Putamen (tissue), 1 donor: ENCODE measurements at places on chromosomes 1 and 21.

GRCh38 chr1:52098139-52098871 lies 42.2 kb downstream of the BTF3L4 start:
- DNase-seq: no peak

DNA sequence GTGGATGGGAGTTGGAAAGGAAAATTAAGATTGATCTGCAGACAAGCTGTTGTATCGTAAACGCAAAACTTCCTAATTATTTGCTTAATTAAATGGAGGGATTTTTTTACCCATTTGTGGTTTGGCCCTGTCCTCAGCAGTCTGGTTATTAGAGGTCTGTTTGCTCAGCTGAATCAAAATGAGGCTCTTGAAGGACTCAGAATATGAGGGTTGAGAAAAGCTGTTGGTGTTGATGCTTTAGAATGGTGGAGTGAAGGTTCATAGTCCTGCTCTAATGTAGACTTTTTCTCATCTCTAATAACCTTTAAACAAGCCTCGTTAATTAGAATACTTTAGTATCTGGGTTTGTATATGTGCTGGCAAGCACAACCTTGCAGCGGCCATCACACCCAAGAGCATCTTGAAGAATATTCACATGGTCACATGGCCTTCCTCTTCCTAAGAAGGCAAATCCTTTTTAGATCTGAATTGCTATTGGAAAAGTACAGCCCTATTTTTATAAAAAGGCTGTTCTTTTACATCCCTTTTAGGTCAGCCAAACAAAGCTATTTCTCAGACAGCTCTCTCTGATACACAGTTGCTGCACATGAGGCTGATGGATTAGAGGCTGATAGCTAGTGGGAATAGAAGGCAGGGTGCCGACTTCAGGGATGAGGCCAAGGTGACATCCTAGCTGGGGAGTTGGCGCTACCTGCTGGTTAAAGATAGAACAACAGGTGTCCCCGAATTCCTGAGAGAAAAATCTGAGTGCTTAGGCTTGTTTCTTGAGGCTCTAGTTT lies 53.8 kb downstream of the MACF1 start:
- DNase-seq: peak; percentile 78

DNA sequence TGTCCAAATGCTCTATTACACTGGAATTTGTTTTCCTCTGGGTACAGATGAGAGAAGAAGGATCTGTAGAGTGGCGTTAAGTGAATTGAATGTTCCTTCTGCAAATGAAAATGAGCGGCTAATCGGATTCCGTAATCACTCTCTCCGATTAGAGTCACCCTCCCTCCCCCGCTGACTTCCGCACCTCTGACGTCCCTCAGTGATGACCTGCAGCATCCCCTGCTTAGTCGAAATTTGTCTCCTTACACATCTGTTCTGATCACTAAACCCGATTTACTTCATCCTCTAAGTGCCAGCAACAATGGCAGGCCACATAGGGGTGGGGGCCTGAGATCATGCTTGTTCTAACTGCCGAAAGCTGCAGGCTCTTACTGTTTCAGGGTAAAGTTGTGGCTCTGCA lies 378.7 kb downstream of the SEC16B start:
- DNase-seq: no peak

- no peak for DNase-seq
These were observed 448 bp downstream of the AURKAIP1 start for GRCh38 chr1:1374589-1374928.

DNA sequence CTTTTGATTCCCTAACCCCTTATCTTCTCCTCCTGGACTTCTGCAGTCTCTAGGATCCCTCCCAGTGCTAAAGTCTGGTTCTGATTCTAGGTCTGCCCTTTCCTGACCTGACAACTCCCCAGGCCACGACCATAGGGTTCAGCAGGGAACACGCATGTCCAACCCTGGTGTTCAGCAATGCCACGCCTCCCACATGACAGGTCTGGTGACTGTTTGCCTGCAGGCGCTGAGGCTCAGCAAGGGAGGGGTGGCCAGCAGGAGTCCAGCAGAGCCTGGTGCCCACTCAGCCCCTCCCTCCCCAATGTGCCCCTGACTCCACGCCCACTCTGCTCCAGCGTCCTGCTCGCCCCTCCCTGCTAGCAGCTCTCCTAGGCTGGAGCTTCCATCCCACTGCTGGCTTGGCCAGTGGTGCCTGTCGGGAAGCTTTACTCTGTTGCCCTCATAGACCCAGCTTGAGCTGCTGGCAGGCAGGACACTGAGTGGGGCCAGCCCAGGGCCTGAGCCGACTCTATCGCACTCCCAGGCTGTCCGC lies 17.3 kb downstream of the SLC9A1 start:
- no peak for DNase-seq

DNA sequence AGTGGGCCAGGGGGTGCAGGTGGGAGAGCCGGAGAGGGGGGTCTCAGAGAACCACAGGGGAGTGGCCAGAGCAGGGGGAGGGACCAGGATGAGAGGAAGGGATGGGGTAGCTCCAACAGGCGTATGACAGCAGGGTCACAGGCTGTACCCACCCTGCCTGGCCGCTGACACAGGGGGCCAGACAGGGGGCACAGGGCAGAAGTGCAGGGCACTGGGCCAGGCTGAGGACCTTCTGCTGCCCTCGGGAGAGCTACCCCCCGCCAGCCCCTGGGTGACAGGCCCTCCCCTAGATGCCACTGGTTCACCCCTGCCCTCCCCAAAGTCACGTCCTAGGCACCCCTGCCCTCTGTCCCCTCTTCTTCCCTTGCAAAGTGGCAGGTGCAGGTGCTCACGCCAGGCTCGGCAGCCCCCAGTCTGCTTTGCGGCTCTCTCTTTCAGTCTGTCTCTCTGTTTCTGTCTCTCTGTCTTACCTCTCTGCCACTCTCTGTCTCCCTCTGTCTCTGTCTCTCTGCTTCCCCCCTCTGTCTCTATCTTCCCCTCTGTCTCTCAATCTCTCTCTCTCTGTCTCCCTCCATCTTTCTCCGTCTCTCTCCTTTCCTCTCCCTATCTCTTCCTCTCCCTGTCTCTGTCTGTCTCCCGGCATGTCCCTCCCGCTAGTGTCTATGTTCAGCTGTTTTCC lies 48.5 kb downstream of the WNT9A start:
- DNase-seq: no peak

- DNase-seq: peak; percentile 61
These were observed 66.3 kb downstream of the CD58 start for GRCh38 chr1:116504308-116505156.

- DNase-seq: no peak
These were observed 37.3 kb downstream of the HUNK start for GRCh38 chr21:31910074-31910470.

DNA sequence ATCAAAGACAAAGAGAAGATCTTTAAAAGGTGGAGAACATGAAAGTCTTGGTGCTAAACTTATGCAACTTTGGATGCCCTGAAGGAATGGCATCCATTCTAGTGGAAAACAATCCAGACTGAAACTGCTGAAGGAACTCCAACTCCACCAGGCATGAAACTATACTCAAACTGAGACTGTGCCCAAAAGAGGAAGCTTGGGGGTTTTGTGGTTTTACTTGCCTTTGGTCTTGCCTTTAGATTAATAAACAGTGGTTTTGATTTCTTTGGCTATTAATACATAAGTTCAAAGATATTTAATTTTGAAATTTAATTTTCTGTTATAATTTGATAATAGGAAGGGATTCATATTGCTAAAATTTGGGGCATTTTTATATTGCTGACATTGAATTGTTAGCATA lies 17.4 kb upstream of the SLC30A10 start:
- DNase-seq: no peak

- DNase-seq: no peak
These were observed 217.4 kb upstream of the RUNX1 start for GRCh38 chr21:35266546-35266945.

GRCh38 chr1:165492845-165493373 lies 48.0 kb upstream of the RXRG start:
- DNase-seq: no peak

GRCh38 chr1:8017495-8018197 lies 8.5 kb downstream of the ERRFI1 start:
- DNase-seq: peak; percentile 81

DNA sequence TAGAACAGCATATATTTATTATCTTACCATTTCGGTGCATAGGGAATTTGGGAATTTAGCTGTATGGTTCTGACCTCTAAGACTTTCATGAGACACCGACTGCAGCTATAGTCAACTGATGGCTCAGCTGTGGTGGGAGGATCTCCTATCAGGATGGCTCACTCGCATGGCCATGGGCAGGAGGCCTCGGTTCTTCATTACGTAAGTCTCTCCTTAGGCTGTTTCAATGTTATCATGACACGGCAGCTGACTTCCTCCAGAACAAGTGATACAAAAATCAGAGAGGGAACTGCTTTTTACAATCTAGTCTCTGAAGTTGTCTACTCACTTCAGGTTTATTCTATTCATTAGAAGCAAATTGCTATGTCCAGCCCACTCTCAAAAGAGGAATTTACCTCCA lies 13.3 kb upstream of the CAPN8 start:
- no peak for DNase-seq

DNA sequence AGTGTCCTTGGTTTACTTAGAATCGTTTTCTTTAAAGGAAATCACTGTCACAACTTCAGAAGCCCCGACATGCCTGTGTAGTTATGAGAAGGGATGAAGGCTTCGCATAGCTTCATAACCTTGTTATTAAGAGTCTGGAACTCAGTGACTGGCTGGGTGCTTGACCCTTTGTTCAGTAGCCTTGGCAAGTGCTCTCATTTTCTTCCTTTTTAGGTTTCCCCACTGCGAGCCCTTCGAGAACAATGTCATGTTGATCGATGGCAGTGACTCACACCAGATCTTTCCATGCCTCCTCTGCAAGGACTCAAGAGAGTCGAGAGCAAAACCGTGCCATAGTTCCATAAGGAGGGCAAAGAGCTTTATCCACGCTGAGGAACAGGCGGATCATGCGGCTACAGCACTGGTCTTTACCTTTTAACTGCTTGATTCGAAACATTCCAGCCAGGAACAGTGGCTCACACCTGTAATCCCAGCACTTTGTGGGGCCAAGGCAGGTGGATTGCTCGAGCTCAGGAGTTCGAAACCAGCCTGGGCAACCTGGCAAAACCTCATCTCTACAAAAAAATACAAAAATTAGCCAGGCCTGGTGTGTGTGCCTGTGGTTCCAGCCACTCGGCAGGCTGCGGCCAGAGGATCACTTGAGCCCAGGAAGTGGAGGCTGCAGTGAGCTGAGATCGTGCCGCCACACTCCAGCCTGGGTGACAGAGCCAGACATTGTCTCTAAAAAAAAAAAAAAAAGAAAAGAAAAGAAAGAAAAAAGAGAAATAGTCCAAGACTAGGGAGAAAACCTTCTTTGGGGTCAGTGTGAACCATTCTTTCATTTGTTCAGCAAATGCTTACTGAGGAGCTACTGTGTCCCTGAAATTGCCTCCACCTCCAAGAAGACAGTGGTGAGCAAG lies 95.4 kb upstream of the ERRFI1 start:
- DNase-seq: no peak

GRCh38 chr1:203325418-203326091 lies 20.2 kb downstream of the BTG2 start:
- DNase-seq: no peak

- DNase-seq: no peak
These were observed 27.5 kb downstream of the EDN2 start for GRCh38 chr1:41456847-41457540.

DNA sequence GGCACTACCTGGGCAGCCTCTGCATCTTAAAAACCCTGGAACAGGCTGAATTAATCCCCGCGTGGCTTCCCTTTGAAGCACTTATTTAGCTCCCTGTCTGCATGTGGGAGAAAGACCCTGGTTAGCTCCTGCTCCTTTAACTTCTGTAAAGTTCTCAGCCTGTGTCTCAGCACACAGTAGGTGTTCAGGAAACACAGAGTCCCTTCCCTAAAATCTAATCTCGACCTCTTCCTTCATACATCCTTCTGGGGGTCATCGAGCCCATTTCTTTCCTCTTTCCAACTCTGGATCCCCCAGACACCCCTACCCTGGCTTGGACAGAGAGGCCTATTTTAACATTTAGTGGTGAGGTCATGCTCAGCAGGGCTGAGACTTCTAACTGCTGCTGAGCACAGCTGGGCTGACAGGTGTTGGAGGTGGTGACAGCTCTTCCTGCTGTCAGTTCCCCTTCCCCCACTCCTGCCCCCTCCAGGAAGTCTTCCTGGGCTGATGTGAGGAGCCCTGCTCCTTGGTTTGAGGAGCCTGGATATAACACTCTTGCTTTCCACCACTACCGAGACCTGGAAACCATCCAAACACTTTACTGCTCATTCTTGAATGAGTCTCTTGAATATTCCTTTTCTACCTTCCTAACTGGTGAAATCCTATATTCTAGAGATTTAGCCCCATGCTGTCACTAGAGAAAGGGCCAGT lies 5.3 kb downstream of the E2F2 start:
- DNase-seq: no peak

- no peak for DNase-seq
These were observed 199.5 kb downstream of the AJAP1 start for GRCh38 chr1:4853904-4854303.

- no peak for DNase-seq
These were observed 9.3 kb downstream of the AHCYL1 start for GRCh38 chr1:109993885-109994284.

GRCh38 chr1:151849126-151849525 lies 4.4 kb downstream of the THEM5 start:
- DNase-seq: no peak

DNA sequence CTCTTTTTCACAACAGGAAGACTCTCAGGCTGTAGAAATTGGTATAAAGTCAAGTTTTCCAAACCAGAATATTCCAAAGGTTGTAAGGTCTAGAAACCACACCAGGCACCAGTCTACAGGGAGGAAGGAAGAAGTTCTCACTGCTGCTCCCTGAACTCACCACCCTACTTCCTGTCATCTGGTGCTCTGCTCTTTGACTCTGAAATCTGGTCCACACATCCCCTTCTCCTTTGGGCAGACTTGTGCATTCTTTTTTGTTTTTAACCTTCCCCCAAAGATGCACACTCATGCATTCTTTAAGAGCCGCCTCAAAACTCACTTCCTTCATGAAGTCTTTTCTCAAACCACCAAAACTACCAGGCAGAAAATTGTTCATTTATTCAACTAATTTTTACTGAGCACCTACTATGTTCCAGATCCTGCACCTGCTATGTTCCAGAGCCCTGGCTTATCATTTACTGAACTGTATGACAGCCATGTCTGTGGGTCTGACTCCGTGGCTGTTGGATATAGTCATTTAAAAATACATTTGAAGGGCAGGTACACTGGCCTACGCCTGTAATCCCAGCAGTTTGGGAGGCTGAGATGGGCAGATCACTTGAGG lies 30.1 kb upstream of the EPS15 start:
- no peak for DNase-seq

- DNase-seq: no peak
These were observed 47.5 kb downstream of the CBS start for GRCh38 chr21:43027846-43028731.

- DNase-seq: no peak
These were observed 274.8 kb upstream of the KAZN start for GRCh38 chr1:14323568-14324247.

GRCh38 chr1:28668956-28669723 lies 556 bp downstream of the GMEB1 start:
- DNase-seq: peak; percentile 33

- no peak for DNase-seq
These were observed at the start of gene ARID4B for GRCh38 chr1:235327559-235328270. Gene ARID4B, minus strand, starts transcription at chr1:235328179. Its CDS starts 1,260 bp downstream, at chr1:235326919.

DNA sequence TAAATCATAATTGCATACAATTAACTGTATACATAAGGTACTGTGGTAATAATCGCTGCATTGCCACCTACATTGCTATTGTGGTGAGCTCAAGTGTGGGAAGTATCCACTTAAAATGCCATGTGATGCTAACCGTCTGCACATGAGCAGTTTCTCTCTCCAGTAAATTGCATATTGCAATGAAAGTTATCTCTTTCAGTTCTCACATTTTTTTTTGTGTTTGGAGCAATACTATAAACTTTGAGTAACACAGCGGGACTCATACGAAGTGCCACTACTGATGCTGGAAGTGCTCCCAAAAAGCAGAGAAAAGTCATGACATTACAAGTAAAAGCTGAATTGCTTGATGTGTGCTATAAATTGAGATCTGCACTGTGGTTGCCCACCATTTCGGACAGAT lies 38.5 kb downstream of the DISC1 start:
- DNase-seq: no peak
